AG08396 (cell line): ENCODE measurements at places on chromosomes 13 and 19.
A peak's percentile ranks its signal among the peaks of the same experiment; 100 is the strongest.

GRCh38 chr13:48266701-48267639, 34.0 kb downstream of the ITM2B start:
- no peak for DNase-seq

GRCh38 chr19:1567116-1567847, 843 bp downstream of the MEX3D start:
- DNase-seq, result peak; percentile 83

DNA sequence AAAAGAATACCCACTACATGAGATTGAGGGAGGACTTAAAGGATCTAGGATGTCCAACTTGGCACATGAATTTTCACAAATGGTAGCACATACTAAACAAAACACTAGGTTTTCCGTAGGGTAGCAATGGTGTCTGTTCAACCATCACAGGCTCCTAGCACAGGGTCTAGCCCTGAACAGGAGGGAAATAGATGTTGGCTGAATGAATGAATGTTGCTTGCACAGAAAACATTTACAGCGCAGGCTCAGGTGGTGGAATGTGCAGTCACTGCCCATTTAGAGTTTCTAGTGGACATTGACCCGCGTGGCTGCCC, 1.9 kb upstream of the MYCBP2 start:
- no peak for DNase-seq

GRCh38 chr13:66137384-66137783, 1092.8 kb downstream of the PCDH9 start:
- DNase-seq, result no peak

DNA sequence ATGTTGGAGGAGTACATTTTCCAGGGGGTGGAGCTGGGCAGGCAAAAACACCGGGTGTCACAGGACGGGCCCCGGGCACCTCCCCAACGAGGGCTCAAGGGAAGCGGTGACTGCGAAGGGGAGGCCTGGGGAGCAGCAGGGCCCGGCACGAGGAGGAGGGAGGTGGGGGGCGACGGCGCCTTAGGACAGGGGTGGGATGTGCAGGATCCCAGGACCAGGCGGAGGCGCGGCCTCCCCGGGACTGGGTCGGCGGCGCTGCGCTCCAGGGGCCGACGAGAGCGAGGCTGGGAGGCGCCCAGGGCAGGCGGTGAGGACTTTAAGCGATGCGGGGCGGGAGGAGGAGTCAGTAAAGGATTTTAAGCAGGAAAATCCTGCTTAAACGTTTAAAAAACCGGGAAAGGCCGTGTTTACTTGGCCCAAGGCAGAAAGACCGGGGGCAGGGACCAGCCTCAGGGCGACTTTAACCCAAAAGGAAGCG, 427 bp downstream of the ZNF160 start:
- peak; percentile 63 for DNase-seq

DNA sequence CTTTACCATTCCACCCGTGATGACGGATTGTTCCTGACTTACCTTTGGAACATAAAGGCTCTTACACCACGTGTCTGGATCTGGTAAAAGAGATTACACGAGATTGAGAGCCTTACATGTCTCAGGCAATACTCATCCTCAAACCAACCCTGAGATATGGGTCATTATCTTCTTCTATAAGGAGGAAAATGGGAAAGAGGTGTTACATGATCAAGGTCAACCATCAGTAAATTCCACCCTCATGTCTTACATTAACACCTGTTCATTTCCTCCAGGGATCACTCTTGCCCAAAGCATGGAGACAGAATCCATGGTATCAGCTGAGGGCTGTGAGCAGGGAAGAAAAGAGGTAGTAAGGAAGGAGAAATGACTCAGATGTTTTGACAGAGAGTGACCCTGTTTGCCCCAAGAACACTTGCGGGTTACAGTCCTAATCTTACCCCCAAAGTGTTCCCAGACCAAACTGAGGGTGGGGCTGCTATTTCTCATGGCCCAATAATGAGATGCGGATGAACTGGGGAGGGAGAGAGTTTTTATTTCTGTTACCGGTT, 19.6 kb downstream of the LILRB4 start:
- no peak for DNase-seq

GRCh38 chr13:42354241-42355091, 82.5 kb downstream of the AKAP11 start:
- peak; percentile 9 for DNase-seq

GRCh38 chr19:5991244-5991838, 13.4 kb upstream of the RANBP3 start:
- DNase-seq, result no peak

GRCh38 chr13:90502153-90502552, 845.3 kb upstream of the MIR17HG start:
- DNase-seq, result no peak

DNA sequence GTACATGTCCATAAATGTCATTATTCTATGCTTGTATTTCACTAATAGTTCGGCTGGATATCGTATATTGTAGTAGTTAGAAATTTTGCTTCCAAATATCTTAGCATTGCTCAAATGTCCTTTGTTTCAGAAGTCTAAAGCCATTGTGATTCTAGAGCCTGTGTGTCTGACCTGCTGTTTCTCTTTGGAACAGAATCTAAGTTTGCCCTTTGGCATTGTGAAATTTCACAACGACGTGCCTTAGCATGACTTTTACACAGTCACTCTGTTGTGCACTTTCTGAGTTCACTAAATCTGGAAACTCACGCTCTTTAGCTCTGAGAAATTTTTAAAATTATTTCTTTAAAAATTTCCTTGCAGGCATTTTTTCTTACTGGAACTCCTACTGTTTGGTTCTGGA, 152.2 kb downstream of the TBC1D4 start:
- DNase-seq, result no peak

GRCh38 chr13:98490866-98491265, 86.0 kb downstream of the STK24 start:
- no peak for DNase-seq

- no peak for DNase-seq
These were observed 13.1 kb downstream of the PCCA start for GRCh38 chr13:100102042-100102441.

DNA sequence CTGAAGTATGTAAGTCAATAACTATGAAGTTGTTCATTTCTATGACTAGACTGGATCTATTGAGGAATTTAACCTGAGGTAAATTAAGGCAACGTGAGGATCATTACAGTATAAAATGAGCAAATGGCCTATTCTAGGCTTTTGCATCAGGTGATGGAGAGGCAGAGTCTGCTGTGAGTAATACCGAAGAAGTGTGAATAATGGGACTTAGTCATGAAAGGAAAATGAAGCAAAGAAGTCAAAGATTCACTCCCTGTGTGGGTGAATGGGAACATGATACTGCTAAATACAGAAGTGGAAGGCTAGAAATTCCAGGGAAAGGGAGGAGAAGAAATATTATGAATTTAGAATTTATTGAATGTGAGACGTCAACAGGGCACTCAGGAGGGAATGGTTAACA, 774.1 kb downstream of the LIG4 start:
- DNase-seq, result peak; percentile 21

DNA sequence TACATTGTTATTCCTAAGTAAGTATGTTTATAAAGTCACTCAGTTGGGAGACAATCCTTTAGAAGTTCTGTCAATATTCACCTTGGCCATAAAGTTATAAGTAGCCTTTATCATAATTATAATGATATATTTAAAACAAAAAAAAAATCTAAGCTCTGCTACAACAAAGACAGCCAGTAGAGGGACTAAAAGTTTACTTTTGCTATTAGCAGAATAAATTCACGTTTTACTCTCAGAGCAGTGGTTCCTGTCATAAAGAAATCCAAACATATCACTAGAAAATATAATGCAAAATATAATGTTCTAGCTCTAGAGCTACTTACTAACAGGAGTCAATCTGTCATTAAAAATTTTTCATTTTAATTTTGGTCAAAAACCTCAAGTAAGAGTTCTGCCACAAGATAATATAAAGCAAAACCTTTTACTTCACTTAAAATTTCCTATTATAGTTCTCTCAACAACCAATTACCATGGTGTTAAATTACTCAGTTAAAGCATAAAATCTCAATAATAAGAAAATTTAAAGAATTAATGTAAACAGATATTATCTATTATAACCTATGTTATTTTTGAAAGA, 17.7 kb downstream of the INTS6 start:
- DNase-seq, result no peak

- DNase-seq, result no peak
These were observed 3.4 kb downstream of the MAP2K7 start for GRCh38 chr19:7907122-7907521.

DNA sequence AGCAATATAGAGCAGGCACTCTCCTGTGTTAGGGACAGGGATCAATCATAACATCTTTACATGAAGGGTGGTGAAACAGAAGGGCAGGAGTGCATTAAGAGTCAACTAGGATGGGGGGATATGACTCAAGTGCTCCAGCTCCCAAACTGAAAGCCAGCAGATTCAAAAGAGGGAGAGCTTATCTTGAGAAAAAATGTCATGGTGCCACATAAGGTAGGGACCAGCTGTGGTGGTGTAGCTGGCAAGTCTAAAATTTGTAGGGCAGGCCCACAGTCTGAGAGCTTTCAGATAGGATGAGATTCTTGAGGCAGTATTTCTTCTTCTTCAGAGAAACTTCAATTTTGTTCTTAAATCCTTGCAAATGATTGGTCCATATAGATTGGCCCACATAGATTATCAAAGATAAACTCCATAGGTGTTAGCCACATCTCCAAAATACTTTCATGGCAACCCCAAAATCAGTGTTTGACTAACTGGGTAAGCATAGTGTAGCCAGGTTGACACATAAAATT, 19.1 kb downstream of the DNAJC15 start:
- no peak for DNase-seq

DNA sequence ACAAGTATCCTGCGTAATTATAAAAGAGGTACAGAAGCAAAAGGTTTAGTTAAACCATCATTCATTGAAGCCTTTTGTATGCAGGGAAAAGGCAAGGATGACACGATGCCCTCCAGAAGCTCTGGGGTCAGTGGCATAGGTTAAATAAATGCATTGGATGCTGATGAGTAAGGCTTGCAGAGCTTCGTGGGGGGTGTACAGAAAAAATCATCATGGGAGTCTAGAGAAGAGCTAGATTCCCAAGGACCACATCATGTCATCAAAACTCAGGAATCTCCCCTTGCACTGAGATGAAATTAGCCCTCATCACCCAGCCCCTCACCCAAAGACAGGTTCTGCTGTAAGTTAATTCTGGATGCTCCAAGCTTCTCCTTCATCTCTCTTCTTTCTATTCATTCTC, 8.3 kb downstream of the FPR1 start:
- DNase-seq, result no peak

- no peak for DNase-seq
These were observed 52.6 kb downstream of the WTIP start for GRCh38 chr19:34534206-34534605.

DNA sequence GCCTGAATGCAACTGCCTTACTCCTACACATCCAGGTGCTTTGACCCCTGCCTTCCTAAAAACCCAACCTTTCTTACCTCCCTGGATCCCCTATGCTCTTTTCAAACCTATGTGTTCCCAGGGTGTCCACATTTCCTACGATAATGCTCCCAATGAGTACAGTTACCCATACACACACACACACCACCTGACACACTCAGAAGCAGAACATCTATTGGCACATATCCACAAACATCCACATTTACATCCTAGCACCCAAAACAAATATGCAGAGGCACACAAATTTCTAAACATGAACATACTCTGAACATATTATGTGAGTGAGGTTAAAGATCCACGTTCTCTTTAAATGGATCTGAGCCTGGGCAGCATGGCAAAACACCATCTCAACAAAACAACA, 22.4 kb upstream of the PLAUR start:
- DNase-seq, result no peak

DNA sequence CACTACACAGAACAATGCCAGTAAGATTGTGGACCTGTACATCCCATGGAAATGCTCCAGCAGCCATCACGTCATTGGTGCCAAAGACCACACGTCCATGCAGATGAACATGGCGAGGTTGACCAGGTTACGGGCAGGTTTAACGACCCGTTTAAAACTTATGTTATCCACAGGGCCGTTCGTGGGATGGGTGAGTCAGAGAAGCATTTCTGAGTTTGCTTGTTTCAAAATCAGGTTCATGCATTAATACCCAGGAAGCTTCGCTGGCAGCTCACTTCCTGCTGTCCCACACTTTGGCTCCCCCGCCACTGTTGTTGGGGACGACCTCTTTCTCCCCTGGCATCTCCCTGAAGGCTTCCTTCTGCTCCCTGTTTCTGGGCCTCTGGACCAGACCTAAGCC, 194.1 kb downstream of the USP12 start:
- DNase-seq, result no peak

DNA sequence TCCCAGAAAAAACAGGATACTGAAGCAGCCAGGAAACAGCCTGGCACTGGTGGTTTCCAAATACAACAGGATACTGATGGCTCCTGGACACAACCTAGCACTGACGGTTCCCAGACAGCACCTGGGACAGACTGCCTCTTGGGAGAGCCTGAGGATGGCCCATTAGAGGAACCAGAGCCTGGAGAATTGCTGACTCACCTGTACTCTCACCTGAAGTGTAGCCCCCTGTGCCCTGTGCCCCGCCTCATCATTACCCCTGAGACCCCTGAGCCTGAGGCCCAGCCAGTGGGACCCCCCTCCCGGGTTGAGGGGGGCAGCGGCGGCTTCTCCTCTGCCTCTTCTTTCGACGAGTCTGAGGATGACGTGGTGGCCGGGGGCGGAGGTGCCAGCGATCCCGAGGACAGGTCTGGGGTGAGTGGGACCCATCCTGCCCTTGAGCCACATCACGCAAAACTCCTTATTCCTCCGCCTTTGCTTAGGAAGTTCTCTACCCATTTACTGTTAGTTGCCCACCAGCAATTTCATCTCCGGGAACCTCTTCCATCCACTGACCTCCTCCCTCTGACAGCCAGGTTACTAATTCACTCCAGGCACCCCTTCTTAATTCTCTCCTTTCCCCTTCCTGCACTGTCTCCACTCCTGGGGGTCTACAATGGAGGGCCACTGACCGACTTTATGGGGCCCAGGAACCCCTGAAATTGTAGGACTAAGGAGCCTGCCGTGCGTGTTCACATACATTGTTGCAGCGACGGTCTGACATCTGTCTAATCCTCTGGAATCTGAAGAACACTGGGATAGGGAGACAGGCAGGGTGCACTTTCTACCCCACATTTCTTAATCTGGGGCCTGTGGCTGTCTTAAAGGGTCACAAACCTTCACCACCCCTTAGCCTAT, 1.2 kb downstream of the ITPKC start:
- DNase-seq, result no peak

GRCh38 chr13:105290596-105290995, 1244.9 kb downstream of the EFNB2 start:
- no peak for DNase-seq
